T-cell (primary cell): ENCODE measurements at places on chromosomes 11 and 22.

DNA sequence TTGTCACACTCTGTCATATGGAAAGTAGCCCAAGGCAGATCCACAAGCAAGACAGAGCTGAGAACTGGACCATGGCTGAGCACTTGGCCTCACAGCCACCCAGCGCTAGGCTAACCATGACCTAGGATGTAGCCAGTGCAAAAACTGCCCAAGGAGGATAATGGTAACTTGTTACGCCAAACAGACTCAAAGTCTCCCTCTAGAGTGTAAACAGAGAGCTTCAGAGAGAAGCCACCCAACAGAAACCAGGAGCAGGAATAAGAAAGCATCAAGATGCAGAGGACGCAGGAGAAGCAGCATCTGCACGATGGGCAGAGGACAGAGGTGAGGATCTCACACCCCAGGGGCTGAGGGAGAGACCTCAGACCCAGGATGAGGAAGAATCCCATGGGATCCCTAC lies 97.9 kb downstream of the RCN1 start:
- DNase-seq, result no peak

GRCh38 chr11:31958076-31958735 lies 132.7 kb upstream of the RCN1 start:
- peak; percentile 45 for DNase-seq

DNA sequence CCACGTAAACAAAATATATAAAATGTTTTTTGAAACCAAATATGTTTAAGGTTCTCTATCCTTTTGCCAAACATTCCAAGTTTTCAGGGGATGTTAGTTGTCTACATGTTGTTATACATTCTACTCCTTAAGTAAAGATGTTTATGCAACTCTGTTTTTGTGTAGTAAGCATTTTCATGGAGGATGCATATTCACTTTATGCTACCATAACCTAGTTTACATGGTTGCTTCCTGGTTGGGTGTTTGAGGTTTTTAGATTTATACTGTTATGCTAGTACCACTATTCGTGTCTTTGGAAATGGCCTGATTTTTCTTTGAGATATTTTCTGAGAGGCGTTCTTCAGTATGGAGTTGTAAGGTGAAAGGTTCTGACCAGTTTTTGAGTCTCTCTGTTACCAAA lies 131.1 kb upstream of the SORL1-AS1 start:
- DNase-seq, result no peak

GRCh38 chr11:10927538-10927937 lies 69.7 kb upstream of the ZBED5 start:
- DNase-seq, result no peak

GRCh38 chr11:68012044-68012842 lies 2.1 kb downstream of the ALDH3B1 start:
- no peak for DNase-seq

DNA sequence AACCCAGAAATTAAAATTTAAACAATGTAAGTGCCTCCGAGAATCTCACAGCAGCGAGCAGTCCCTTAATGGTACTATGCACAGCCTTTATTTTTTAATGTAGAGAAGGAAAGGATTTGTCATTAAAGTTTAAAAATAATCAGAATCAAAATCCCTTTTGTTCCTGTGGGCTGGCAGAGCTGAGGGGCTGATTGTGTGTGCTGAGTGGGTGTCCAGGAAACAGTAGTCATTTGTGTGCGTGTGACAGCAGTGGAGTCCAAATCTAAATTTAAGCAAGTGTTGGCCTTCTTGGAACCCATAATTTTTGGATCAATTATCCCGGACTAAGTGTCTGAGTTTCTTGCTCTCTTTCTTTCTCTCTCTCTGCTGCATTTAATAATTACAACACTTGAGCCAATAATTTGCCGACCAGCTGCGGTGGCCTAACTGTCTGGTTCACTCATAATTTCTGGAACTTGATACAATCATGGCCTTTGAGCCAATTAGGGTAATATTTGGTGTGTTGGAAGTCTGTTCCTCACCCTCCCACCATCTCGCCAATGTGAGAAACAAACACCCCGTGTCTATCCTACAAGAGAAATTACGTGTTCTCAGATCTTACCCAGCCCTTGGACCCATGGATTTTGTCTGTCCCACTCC lies 528.0 kb downstream of the SOX6 start:
- no peak for DNase-seq

GRCh38 chr22:41584881-41585280 lies 4.8 kb downstream of the PMM1 start:
- DNase-seq, result no peak

GRCh38 chr11:47280860-47281259 lies 10.9 kb downstream of the MADD start:
- DNase-seq, result no peak

DNA sequence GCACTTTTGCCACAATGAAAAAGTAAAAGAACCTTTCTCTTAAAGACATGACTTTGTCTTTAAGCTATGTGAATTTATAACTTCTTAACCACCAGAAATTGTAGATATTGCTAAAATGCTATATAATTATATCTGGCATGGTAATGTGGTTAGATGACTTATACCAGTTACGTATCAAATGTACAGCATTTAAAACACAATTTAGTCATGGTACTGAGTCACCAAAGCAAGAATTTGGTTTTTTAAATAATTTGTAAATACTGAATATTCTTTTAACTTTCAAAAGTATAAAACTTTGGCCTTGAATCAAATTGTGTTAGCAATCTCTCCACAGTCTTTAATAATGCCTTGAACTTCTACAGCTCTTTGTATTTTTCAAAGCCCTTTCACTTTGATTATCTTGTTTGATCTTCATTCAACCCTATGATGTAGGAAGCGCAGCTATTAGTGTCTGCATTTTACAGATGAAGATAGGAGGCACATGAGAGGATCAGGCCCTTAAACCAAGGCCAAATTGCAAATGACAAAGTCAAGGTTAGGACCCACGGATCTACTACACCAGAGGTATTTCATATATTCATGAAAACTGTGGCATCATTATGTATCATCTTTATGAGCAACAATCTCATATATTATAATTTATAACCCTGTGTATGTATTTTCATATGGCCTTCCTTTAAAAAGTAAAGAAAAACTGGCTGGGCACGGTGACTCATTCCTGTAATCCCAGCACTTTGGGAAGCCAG lies 4.4 kb upstream of the SYTL2 start:
- no peak for DNase-seq

GRCh38 chr11:17853280-17853679 lies 118.7 kb downstream of the KCNC1 start:
- DNase-seq, result no peak

GRCh38 chr11:32331098-32331497 lies 104.2 kb downstream of the WT1 start:
- DNase-seq, result no peak

- DNase-seq, result no peak
These were observed 5.4 kb downstream of the LMF2 start for GRCh38 chr22:50502096-50502495.

DNA sequence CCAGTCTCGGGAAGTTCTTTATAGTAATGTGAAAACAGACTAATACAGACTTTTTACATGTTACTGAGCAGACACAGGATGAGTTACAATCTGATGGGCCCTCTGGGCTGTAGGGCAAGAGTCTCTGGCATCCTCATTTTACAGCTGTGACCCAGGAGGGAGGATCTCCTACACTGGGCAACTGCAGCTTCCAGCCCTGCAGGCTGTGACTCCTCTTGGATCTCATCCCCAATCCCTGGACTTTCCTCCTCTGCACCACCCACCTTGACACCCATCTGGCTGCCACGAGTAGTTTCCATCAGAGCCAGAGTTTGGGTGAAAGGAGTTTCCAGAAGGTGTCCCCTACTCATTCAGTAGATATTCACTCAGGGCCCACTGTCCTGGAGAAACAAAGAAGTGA lies 48.9 kb upstream of the MYEOV start:
- DNase-seq, result no peak

GRCh38 chr22:49602481-49602880 lies 225.2 kb downstream of the BRD1 start:
- DNase-seq, result no peak

DNA sequence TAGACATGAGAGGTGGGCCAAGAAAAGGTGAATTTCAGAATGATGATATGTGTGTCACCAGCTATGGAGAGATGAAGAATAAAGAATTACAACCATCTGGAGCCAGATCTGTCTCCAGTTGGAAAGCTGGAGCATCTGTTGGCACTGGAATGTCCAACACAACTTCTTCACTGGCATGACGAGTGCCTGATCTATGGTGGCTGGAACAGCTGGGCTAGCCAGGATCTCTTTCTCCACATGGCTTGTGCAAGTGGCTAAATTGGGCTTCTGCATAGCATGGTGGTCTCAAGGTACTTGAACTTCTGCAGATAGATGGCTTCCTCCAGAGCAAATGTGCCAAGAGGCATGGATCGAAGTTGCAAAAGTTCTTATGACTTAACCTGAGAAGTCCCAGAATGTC lies 256.1 kb upstream of the NCAM1 start:
- DNase-seq, result no peak

GRCh38 chr11:94002226-94002625 lies 18.9 kb upstream of the HEPHL1 start:
- DNase-seq, result no peak

DNA sequence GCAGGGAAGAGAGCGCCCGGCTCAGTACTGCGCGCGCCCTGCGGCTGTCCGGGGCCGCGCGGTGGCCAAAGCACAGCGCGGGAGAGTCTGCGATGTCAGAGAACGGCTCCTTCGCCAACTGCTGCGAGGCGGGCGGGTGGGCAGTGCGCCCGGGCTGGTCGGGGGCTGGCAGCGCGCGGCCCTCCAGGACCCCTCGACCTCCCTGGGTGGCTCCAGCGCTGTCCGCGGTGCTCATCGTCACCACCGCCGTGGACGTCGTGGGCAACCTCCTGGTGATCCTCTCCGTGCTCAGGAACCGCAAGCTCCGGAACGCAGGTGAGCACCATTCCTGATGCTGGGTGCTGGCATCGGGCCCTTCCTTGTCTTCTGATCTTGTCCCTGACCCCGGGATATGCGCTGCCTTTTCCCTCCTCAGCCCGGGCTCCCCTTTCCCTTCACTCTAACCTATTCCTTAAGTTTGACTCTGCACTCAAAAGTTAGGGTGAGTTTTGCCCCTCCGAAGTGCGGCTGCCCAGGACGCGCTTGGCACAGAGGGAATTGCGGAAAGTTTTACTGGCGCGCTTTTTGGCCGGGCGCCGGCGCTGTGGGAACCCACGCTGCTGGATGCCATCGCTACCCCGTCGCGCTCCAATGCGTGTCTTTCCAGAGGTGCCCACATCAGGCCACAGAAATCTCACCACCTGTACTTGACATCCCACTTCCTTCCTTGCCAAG lies at the start of gene MTNR1B:
Gene MTNR1B, plus strand, starts transcription at position 18 of the 714 bp plus-strand sequence. Its CDS starts 75 bp downstream, at position 93.
- DNase-seq, result no peak

GRCh38 chr11:123330471-123330870 lies 99.6 kb upstream of the GRAMD1B start:
- DNase-seq, result no peak

DNA sequence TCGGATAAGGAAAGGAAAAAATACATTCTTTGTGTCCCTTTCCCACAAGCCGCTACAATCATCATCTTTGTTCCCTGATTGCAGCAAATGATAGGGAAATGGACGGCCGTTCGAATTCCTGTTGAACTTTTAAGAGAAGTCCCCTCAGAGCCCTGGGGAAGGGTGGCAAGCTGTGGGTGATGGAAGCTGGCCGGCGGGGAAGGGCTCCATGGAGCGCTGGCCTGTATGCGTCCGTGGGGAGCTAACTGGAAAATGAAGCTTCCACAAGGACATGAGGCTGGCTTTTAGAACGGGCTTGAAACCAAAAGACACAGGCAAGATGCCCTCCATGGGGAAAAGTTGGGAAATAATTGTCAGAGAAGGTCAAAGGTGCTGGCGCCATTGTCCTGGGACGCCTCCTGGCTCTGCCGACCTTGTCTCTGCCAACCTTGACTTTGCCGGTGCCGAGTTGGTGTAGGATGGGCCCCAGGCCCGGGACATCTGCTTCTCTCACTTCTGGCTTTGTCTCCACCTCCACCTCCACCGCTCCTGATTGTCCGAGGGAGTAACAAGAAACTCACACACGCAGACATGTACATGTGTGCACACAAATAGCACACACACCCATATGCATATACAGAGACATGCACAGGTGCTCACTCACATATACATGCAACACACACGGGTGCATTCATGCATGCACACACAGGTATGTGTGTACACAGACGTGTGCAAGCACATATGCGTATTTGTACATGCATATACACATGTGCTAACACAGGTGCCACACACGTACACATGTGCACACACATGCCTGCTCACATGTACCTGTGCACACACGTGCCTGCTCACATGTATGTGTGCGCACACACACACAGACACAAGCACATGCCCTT lies 14.5 kb upstream of the PPARA start:
- DNase-seq, result no peak

GRCh38 chr11:119728211-119728626 lies 781 bp downstream of the NECTIN1 start:
- no peak for DNase-seq
